Fibroblast of lung (primary cell): ENCODE measurements at places on chromosomes 7 and 10. TPM values are rescaled to one million over a fixed set of nuclear protein-coding genes. Genes with fewer than 3 reads are reported as not detected.
A peak's percentile ranks its signal among the peaks of the same experiment; 100 is the strongest.

- no peak for DNase-seq
Measured at GRCh38 chr7:66503551-66504031, 125.1 kb upstream of the KCTD7 start.

GRCh38 chr7:821688-822087 lies 10.6 kb upstream of the SUN1 start:
- peak; percentile 4 for DNase-seq

- no peak for DNase-seq
Measured at GRCh38 chr7:47622586-47622945, 40.7 kb upstream of the TNS3 start.

GRCh38 chr10:52621635-52622079 lies 150.9 kb downstream of the MBL2 start:
- no peak for DNase-seq

DNA sequence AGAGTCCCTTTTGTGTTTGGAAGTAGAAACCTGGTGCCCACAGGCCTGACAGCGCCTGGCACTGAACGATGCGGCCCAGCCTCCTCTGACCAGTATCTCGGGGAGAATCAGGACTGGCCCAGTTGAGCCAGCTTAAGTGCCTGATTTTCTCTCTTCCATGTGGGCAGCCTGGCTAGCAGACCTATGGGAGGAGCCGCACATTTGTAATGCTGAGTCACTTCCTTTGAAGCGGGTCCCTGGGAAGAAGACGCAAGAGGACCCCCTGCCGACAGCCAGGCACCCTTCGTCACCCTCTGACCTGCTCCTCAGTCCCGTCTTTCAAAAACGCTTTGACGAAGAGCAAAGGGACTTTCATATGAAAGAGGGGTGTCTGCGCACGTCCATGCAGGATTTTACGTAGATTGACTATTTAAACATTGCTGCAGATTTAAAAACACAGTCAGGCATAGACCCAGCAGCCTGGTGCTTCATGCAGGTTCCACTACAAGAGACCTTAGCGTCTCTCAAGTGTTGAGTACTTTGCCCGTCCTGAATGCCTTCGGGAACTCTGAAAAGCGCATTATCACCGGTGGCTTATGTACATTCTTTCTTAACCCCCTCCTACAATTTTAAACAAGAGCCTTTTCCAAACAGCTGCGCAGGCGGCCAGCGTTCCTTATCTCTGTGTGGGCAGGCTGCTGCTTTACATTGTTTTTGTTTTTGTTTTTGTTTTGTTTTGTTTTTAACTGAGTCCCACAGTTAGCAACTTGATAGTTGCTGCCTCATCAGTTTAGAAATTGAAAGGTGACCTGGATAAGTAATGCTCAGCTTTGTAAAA lies 36.5 kb upstream of the AP5Z1 start:
- peak; percentile 91 for DNase-seq

DNA sequence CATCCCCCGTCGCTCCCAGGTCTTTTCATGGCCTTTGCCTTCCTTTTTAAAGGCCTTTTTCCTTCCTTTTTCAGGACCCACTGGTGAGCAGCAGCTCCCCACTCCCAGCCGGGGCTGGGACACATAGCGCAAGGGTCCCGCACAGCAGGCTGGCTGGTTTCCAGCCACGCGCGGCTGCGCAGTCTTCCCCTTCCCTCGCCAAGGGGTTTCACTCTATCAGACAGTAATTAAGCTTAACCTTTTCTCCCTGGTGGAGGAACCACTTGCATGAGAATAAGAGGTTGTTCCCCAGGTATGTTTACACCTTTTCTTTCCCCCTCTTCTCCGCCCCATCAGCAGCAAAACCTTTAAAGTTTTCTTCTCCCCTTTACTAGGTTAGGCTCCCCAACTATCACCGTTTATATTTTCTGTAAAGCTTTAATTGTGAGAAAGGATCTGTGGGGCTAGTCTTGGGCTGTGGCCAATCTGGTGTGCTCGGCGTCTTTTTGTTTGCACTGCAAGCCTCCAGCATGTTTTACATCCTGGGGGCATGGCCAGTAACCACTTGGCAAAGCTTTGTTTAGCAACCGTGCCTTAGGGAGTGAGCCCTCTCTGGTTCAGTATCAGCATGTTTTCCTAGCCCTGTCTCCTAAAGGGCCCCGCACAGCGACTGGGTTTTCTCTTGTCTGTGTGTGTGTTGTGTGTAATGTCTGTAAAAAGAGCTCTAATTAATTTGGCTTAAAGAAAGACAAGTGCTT lies 219.6 kb downstream of the PHF14 start:
- peak; percentile 39 for DNase-seq

DNA sequence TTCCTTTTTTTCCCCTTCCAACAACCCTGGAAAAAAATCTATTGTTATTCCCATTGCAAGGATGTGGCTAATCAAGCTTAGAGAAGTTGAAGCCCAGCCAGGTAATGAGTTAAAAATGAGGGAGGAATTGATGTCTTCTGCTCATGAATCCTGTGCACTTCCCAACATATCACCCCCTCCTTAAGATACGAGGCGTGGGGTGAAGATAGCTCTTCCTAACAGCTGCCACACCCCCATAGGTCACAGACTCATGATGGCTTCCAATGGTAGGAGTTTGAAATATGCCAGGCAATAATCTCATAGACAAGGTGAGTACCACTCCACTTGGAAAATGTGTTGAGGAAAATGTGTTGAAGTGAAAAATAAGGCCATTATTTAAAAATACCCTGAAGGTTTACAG lies 71.3 kb upstream of the HECW1 start:
- DNase-seq: no peak

- no peak for DNase-seq
Measured at GRCh38 chr7:67306331-67306730, 309.7 kb downstream of the TYW1 start.

DNA sequence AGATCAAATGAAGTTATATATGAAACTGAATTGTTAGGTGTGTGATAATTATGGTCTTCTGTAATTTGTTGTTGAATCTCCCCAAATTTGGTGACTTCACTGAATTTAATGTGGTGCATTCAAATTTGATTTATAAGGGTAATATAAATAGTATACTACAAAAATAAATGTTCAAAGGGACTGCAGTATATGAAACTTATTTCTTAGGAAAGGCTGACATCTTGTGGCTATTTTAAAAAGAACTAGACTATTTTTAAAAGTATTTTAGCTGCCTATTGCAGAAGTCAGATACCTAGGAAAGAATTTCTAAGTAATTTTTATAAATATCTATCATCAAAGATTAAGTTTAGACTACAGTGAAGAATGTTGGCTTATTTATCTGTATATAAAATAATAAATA lies 36.6 kb downstream of the ATRNL1 start:
- DNase-seq: peak; percentile 67

DNA sequence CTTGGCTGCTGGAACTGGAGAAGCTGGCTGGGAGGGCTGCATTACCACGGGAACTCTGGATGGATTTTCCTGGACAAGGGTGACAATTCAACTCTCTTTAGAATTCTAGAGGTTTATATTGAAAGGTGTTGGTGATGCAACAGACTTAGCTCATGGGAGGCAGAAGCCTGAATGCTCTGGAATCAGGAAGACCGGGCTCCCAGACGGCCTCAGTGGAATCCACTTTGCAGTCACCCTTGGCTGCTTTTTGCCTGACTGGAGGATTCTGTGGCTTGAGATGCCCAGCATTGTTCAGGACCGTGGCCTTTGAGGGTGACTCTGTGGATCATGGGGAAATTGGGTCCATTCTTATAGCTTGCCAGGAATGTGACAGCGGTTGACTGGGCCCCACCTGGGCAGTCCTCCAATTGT lies 32.3 kb downstream of the PYROXD2 start:
- DNase-seq: peak; percentile 37

DNA sequence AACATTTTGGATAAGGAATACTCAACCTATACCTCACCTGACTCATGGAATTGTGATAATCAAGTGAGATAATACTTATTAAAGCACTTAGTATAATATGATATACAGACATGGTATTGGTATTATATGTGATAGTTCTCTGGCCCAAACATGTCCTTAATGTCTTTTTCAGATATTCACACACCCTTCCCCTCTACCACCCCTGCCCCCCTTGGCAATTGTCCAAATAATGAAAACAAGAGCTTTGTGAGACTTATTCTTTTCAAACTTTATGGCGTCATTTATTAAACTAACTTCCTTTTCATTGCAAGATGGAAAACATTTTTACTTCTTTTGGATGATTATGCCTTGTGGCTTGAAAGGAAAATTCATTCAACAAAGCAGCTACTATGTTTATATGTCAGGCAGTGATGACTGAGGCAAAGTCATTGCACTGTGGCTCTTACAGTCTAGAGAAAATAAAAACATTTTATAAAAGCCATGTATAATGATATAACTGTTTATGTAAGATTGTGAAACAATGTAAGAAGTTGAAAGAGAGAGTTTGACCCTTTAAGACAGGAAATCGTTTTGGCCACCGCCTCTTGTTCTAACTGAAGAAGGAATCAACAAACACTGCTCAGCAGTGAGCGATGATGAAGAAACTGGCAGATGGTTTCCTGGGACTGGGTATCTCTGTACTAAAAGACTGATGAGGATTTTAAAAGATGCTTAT lies 27.4 kb downstream of the MINPP1 start:
- DNase-seq: peak; percentile 42

DNA sequence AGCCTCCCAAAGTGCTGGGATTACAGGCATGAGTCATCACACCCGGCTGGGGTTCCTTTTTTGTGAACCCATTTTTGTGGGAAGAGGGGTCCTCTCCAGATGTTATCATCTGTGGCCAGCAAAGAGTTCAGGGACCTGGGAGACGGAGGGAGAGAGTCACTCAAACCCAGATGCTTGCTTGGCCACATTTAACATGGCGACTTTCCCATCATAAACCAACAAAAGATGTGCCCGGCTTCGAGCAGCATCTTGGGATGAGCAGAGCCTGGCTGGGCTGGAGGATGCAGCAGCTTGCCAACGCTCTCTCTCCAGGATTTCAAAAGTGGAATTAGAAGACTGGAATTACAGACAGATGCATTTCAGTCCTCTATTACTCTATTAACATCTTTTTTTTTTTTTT lies 19.1 kb upstream of the HABP2 start:
- no peak for DNase-seq

- peak; percentile 60 for DNase-seq
Measured at GRCh38 chr7:142548978-142549377, 200.3 kb upstream of the PRSS1 start.

DNA sequence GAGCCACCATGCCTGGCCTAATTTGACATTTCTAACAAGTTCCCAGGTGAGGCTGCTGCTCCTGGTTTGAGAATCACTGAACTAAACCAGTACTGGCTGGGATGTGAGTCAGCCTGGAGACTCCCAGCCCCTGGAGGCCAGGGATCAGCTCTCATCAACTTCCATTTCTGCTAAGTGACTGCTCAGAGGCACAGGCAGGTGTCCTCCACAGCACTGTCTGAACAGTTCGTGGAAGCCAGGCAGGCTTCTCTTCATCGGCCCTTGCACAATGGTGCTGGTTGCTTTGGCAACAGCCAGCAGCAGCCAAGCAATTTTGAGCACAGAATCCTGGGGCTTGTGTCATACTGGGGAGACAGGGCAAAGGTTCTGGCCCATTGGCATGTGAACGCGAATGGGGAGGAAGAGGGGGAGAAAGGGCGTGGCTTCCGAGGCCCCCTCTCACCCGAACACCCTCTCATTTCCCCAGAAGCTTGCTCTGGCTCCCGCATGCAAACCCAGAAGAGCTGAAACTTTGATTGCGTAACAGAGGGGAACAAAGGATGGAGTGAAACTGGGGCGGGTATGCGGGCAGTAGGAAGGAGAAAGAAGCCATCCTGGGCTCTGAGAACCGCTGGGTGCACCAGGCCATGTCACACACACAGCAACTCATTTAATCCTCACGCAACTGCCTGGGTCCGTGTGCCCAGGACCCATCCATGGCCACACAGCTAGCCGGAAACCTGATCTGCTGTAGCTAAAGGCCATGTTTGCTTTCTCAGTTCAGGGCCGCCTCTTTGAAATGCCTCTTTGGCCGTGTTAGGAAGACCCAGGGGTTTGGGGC lies 9.0 kb upstream of the POR start:
- peak; percentile 83 for DNase-seq

DNA sequence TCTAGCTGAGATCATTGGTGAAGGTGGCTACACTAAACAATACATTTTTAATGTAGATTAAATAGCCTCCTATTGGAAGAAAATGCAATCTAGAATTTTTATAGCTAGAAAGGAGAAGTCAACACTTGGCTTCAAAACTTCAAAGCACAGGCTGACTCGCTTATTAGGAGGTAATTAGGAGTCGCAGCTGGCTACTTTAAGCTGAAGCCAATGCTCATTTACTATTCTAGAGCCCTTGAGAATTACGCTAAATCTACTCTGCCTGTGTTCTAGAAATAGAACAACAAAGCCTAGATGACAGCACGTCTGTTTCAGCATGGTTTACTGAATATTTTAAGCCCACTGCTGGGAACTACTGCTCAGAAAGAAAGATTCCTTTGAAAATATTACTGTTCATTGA lies 101.6 kb upstream of the EEPD1 start:
- no peak for DNase-seq

- peak; percentile 43 for DNase-seq
Measured at GRCh38 chr10:94103801-94104221, 110.1 kb downstream of the PLCE1 start.

- no peak for DNase-seq
Measured at GRCh38 chr10:5498791-5499492, 428 bp downstream of the CALML5 start.

The UPK3B gene
- total RNA-seq: under 0.01 and 0.50 TPM in 2 replicates

The CRTAC1 gene
- not detected in 2 replicates for total RNA-seq

The LLCFC1 gene
- not detected in 2 replicates for total RNA-seq

The HMX3 gene
- total RNA-seq: not detected in 2 replicates

The ASAH2B gene
- 2.3 and 3.0 TPM in 2 replicates for total RNA-seq
